ENCODE measurements at places on chromosomes 2 and 18.

GRCh38 chr2:198441246-198441645 lies 636.9 kb downstream of the PLCL1 start:
- DNase-seq = no peak

- DNase-seq = no peak
These were observed 11.3 kb upstream of the GRP start for GRCh38 chr18:59208602-59209125.

GRCh38 chr2:140307532-140307931 lies 1527.3 kb upstream of the NXPH2 start:
- DNase-seq = no peak

GRCh38 chr2:222448748-222449181 lies 24.4 kb downstream of the SGPP2 start:
- DNase-seq = no peak

GRCh38 chr2:29068513-29068912 lies 5.8 kb downstream of the PCARE start:
- no peak for DNase-seq

GRCh38 chr18:7871560-7872456 lies 304.7 kb downstream of the PTPRM start:
- DNase-seq = no peak

DNA sequence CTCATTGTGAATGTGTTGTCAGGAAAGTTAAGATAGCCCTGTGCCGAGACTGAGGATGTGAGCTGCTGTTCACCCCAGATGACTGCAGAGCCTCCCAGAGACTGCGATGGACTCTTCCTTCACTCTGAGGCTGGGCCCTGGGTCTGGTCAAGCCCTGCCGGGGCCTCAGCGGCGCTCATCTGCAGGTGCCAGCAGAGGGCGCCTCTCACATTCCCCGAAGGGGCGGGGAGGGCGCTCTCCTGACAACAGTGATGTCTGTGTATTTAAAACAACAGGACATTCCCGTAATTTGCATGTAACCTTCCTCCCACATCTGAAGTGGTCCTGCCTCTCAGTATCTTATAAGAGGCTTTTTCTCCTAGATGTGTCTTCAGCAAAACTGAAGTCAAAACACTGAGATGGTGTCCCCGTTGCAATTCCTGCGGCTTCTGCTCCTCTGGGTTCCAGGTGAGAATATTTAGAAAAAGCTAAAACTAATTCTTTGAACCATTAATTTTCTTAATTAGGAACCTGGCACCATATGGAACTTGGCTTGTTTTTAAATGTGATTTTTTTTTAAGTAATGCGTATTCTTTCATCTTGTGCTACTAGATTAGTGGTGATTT lies 1377.9 kb downstream of the RPIA start:
- DNase-seq = no peak

GRCh38 chr2:161139098-161139987 lies 20.9 kb upstream of the TANK start:
- DNase-seq = no peak

GRCh38 chr2:61193670-61194561 lies 31.9 kb downstream of the C2orf74 start:
- no peak for DNase-seq

- DNase-seq = no peak
These were observed 132.1 kb downstream of the CABLES1 start for GRCh38 chr18:23267447-23267776.

DNA sequence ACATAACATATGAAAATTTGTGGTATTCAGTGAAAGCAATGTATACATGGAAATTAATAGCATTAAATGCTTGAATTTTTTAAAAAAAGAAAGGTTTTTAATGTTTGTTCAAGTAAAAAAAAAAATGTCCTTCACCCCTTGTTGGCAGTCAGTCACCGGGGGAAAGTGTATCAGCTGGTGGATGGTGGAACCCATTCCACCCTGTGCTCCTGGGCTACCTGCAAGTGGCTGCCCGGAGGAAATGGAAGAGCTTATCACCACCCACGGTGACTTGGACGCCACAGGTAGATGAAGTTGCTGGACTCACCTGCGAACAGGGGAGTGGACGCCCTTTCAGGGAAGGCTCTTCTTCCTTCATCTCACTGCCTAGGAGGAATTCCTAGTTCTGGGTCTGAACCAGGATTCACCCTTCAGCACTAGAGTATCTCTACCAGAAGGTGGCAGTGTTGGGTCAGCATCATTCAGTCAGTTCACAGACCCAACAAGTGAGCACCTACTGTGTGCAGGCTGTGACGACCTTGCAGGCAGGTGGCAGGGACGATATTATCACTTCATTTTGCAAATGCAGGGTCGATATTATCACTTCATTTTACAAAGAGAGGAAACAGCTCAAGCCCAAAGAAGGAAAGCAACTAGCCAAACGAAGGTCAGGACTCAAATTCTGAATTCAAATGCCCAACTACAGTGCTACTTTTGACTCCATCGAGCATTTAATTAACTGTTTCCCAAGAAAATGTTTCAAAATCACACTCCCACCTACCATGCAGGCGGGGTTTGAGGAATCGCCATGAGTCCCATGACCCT lies 35.8 kb downstream of the CIB4 start:
- no peak for DNase-seq

- DNase-seq = no peak
These were observed 312.6 kb upstream of the GALNT5 start for GRCh38 chr2:156944871-156945270.

- DNase-seq = no peak
These were observed 123.5 kb upstream of the HS6ST1 start for GRCh38 chr2:128442053-128442751.

DNA sequence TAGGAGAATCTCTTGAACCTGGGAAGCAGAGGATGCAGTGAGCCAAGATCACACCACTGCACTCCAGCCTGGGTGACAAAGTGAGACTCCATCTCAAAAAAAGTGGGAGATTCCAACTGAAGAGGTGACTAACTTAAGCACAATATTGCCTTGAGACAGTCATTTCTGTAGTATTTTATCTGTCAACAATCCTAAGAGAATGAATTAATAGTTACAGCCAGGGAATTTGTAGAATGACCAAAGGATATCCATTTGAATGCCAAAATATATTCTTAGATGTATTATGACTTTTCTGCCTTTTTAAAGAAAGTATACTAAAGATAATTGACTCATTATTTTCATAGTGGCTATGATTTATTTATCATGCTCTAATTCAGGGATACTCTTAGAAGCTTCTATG lies 40.7 kb upstream of the CCDC150 start:
- no peak for DNase-seq

DNA sequence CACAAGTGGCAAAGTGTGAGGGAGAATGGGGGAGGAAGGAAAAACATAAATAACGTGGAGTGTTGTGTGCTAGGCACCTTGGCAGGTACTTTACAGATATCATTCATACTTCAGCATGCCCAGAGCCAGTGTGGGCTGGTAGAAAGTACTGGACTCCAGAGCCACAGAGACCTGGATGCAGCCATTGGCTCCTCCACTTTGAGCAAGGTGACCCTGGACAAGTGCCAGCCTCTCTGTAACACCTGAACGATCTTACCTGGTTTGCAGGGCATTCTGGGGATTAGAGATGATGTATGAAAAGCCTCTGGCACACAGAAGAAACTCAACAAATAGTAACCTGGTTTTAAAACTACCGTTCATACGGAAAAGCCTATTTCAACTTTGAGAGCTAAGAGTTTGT lies 6.3 kb downstream of the LOXHD1 start:
- DNase-seq = no peak

GRCh38 chr18:58078889-58079573 lies 35.0 kb downstream of the NEDD4L start:
- no peak for DNase-seq

- no peak for DNase-seq
These were observed 383.8 kb downstream of the NRXN1 start for GRCh38 chr2:50648041-50648700.

DNA sequence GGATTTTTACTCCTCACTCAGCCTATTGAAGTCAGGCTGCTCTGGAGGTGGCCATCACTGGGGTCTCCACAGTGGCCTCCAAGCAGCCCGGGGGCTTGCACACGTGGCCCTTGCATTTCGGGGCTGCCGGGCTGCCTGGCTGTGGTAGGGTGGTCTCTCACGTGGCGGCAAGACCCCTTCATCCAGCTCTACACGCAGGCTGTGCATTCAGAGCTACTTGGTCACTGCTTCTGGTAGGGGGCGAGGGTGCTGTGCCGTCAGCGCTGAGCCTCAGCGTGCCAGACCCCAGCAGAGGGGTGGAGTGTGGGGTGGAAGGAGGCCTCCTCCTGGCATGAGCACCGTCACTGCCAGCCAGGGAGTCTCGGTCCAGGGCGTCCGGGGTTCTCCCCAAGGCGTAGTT lies 80.6 kb downstream of the SH3BP4 start:
- no peak for DNase-seq

- no peak for DNase-seq
These were observed 8.0 kb downstream of the ATP8B1 start for GRCh38 chr18:57794951-57795728.

GRCh38 chr2:62972601-62973000 lies 78.0 kb upstream of the OTX1 start:
- DNase-seq = no peak

- DNase-seq = no peak
These were observed 43.0 kb downstream of the KIF3C start for GRCh38 chr2:25939257-25939668.

DNA sequence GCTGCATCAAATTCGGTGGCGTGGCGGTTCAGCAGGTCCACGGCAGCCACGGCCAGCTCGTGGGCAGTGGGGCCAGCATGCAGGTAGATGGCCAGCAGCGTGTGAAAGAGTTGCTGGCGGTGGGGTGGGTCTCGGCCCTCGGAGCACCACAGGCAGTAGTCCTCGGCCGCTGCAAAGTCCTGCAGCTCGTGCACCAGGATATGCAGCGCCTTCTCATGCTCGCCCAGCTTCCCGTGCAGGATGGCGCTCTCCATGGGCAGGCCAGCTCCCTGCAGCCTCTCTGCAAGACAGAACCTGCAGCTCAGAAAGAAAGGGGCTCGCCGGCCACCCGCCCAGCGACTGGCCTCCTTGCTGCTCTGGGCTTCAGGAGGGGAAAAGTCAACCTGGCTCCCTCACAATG lies 27.9 kb downstream of the GPR45 start:
- no peak for DNase-seq

DNA sequence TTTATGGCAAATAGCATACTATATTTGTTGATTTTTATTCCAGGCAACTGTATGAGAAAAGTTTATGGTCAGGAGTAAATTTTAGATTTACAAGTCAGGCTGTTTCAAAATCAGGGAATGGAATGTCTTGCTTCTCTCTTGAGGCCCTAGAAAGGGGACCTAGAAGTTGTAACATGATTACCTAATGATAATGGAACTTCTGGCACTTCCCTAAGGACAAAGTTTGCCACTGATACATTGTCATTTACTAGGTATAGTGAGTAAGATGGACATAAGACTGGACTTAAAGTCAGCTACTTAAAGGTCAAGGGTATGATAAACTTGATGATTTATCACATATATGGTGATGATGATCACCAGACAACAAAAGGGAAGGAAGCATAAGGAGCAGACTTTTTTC lies 103.3 kb upstream of the VRK2 start:
- no peak for DNase-seq

- no peak for DNase-seq
These were observed 226.5 kb upstream of the RBMS1 start for GRCh38 chr2:160720098-160720497.

DNA sequence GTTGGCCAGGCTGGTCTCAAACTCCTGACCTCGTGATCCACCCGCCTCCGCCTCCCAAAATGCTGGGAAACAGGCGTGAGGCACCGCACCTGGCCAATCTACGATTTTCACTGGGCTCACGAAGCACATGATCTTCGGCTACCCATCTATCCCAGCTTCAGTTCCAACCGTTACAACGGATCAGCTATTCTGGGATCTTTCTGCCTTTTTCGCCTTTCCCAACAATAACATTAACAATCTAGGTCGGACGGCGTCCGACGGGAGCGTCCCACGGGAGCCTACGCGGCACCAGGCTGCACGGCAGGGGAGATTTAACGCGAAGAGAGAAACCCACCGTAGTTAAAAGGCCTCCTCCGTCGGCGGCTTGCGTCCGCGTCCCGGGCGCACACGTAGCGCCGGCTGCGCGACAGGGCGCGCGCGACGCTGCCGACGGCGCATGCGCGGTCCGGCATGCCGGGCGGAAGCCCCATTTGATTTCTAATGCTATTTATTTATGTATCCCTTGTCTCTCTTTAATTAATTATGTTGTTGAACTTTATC lies at the start of gene MSL3B:
MSL3B (minus strand) TSS at position 394 of the 540 bp plus-strand sequence.
- peak; percentile 15 for DNase-seq

Measured in stimulated activated CD8-positive, alpha-beta memory T cell treated with anti-CD3 and anti-CD28 coated beads, Interleukin-12 subunit alpha, Interleukin-12 subunit beta, amount 100 ng/mL, for 1 hour (primary cell).